Testis (tissue), 5 donors: ENCODE measurements at places on chromosomes 12 and 14. TPM values are rescaled to one million over a fixed set of nuclear protein-coding genes. Genes with fewer than 3 reads are reported as not detected.

TSPAN19 gene
- 7.5 TPM for polyA plus RNA-seq

VWF gene
- 68.3 TPM for polyA plus RNA-seq

DNA sequence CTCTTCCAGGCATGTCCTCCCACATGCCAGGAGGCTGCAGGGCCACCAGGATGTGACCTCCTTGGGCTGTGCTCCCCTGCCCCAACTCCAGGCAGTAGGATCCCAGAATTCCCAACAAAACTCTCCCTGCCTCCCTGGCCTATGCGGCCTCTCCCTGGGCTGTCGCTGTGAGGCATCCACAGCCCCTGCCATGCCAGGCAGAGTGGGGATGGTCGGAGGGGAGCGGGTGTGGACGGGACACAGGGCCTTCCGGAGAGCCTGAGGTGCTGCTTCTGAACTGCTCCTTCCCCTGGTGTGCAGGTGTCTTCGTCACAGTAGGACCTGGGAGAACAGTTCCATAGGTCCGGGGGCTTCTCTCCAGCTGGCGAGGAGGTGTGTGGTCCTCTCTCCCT is 18.3 kb downstream of the GPR132 start:
- DNase-seq, result no peak

DNA sequence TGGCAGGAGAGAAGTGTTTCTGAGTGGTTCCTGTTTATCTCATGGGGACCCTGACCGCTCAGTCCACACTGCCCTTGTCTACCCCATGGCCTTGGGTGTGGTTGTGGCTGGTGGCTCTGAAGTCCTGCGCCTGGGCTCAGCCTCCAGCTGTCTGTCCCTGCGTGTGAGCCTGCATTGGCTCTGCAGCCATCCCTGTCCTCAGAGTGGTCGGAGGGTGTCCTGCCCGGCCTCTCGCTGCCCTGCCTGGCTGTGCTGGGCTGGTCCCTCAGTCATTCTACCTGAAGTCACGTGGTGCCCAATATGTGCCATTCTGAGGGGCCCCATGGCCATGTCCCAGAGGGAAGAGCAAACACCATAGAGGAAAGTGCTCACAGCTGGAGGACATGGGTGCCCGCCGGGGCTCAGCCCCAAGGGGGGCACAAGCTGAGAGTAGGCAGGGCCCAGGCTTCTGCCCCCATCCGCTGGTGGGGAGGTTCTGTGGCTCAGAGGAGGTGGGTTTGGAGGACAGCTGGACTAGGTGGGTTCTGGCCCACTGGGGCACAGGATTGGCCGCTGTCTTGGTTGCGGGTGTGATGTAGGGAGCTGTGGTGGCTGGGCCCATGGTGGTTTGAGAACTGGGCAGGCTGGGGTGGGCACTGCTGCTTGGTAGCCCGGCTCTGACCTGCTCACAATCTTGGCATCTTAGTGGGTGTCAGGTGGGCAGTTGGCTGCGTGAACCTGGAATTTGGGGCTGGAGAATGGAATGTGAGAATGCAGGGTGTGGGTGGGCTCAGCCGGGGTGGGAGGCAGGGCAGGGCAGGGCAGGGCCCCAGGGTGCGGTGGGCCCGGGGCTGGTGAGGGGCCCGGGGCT is 11.6 kb downstream of the TEDC1 start:
- no peak for DNase-seq

GRCh38 chr14:78329371-78329770 is 159.2 kb downstream of the NRXN3 start:
- no peak for DNase-seq

DNA sequence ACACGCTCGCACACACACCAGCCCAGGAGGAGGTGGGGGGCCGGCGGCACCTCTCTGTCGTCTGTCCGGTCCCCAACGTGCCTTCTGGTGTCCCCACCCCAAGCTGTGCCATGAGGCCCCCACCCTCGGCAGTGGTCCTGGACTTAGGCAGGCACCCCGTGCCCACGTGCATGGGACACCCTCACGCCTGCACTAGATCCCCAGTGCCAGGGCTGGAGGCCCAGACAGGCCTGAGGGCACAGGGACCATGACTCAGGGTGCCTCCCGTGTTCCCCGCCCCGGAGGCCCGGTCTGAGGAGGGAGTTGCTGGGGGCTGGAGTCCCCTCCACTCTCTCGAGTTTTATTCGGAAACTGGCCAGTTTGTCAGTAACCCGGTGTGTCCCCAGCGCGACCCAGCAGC is 38.8 kb downstream of the LRCOL1 start:
- no peak for DNase-seq

DNA sequence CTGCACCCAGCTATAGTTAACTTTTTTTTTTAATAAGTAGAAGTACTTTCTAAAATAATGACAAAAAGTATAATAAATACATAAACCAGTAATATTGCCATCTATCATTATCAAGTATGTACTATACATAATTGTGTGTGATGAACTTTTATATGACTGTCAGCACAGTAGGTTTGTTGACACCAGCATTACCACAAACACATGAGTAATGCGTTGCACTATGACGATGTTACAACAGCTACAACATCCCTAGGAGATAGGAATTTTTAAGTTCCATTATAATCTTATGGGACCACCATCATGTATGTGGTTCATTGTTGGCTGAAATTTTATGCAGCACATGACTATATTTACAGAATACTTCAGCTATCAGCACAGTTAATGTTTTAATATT is 62.9 kb upstream of the VSX2 start:
- DNase-seq, result no peak

DNA sequence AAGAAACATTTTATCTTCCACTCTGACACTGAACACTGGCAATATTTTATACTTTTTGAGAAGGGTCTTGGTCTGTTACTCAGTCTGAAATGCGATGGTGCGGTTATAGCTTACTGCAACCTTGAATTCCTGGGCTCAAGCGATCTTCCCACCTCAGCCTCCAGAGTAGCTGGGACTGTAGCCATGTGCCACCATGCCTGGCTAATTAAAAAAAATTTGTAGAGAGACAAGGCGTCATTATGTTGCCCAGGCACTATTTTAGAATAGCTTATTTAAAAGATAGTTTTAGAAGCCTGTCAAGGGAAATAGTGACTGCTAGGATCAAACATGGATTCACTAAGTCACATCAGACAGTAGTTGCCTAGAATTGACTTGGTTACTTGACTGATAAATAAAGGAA is 5.9 kb downstream of the ERC1 start:
- no peak for DNase-seq

- DNase-seq, result no peak
Measured at GRCh38 chr12:65500091-65500900, 221.8 kb downstream of the MSRB3 start.

DNA sequence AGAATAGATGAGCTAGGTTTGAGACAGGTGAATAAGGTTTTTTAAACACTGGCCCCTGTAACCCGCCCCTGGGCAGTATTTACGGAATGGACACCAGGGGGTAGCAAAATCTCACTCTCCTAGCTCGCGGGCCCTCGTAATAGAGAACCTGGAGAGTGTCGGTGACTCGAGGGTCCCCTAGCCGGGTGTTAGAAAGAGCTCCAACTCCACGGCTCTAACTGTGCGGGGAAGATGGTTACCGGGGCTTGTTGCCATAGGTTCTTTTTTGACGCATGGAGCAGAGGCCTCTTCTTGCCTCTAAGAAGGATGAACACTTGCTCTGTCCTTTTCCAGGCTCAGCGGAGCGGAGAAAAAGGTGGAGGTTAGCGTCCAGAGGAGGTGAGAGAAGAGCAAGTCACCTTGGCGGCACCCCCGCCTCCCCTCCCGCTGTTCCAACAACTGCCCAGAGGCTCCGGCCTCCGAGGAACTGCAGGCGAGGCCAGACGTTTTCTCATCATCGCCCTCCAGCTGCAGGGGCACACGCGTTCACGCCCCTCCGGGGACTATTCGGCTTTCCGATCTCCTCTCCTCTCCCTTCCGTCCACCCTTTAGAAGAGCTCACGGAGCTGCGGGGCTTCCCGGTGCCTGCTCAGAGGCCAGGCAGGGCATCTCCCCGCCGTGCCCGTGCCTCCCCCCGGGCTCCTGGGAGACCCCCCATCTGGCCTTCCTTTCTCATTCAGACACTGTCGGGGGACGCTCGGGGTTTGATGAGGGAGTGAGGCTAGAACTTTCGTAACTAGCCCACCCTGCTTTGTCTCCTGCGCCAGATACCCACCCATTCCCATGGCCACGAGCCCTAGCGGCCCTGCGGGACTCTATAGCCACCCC is 1.4 kb upstream of the ARHGEF40 start:
- DNase-seq, result peak; percentile 68

DNA sequence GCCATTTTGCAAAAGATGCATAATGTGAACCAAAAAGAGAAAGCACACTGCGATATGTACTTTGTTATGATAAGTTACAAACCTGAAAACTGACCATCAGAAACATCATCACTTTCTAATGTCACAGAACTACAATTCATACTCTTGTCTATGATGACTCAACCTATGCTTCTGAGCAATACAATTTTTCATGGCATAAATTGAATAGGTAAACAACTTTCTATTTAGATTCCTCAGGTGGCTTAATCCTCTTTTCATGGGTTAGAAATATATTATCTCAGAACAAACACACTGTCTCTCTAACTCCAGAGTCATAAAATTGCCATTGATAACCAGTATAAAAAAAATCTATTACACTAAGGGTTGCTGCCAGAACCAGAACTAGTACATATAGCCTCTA is 1715.0 kb upstream of the FLRT2 start:
- DNase-seq, result no peak

DNA sequence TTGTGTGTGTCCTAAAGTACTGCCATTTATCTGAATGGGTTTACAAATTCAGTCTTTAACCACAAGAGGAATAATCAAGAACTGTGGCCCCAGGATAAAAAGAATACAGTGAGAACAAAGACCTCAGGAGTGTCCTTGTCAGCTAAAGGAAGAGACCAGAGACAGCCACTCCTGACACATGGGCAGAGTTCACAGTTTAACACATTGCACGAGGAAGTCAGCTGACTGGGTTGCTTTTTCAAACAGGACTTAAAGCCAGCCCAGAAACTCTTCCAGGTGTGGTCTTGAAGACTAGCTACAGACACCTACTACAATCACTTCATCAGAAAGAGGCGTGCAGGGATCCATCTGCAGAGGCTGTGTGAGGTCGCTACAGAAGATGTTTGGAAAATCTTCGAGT is 42.8 kb downstream of the GNS start:
- no peak for DNase-seq

DNA sequence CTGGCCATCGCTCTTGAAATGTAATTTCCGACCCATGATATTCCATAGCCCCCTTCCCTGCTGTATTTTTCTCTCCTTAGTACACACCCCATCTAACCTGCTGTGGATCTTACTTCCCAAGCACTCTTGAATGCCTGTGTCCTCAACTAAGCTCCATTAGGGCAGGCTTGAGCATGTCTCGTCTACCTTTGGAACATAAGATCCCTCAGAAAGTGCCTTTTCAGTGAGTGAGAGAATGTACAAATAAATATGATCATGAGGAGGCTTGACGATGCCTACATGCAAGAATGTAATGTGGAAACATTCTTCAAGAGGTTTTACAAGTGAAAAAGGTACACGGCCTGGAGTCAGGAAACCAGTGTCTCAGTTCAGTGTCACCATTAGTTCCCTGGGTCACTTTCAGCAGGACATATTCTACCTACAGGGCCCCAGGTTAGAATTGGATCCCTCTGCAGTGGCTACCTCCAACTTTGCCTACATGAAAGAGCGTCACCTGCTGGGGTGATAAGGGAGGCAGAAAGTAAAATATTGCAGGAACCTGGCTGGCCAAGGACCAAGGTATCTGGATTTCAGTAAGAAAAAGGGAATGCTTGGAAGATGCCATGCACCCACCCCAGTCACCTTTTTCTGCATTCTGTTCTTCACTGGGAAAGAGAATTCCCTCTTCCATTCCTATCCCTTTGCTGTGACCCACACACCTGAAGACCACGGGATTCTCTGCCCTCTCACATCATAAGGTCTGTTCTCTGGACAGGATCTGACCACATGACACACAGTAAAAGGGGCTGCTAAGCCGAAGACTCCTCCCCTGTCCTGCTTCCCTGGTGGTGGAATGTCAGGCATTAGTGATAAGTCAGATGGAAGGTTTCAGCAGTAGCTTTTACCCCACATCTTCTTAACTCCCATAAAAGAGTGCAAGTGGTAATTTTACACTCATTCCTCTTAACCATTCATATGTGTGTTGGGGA is 24.6 kb upstream of the SERPINA1 start:
- no peak for DNase-seq

GRCh38 chr12:112611908-112612307 is 179.6 kb upstream of the RPH3A start:
- no peak for DNase-seq

GRCh38 chr12:103493199-103493598 is 2.6 kb downstream of the C12orf42 start:
- no peak for DNase-seq
